EL (cell line): ENCODE measurements at places on chromosomes 16 and 17.

GRCh38 chr17:3885271-3885670 is 7.6 kb downstream of the CAMKK1 start:
- DNase-seq = no peak

- DNase-seq = no peak
Measured at GRCh38 chr16:57533431-57534336, 2.7 kb downstream of the CCDC102A start.

DNA sequence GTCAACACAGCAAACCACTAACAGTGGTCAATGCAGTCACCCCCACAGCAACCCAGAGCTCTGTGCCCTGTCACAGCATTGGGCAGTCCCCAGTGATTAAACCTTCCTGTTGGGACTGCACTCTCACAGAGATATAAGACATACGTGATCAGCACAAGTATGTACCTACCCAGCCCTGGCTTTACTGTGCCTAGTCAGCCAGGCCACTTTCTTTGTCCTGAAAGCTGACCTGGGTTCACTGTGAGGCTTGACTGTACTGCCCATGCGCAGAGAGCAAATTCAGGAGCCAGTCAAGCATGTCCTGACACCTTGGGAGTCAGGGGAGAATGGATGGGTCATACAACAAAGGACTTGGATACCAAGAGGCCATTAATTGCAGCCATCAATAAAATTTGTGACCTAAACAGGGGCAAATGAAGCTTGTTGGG is 10.9 kb upstream of the TMEM170A start:
- DNase-seq = no peak

GRCh38 chr17:70752966-70753467 is 583.7 kb downstream of the KCNJ2 start:
- no peak for DNase-seq

DNA sequence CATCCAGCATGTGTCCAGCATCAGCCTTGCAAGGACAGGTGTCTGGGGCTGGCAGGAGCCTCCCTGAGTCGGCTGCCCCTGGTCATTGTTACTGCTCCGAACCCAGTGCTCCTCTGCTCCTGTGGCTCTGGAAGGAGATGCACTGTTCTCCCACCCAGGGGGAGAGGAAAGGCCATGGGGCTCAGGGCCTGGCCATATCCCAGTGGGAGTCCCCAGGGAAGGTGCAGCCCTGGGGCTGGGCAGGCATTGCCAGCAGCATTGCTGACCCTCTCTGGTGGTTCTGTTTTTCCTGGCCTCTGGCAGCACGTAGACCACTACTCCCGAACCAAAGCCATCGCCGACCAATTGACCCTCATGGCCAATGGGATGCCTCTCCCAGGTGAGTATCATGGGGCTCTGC is 9.6 kb downstream of the SDR42E2 start:
- DNase-seq = no peak

GRCh38 chr16:77290451-77291115 is 91.4 kb downstream of the SYCE1L start:
- no peak for DNase-seq

GRCh38 chr17:80219013-80219762 is 945 bp downstream of the SGSH start:
- peak; percentile 90 for DNase-seq

DNA sequence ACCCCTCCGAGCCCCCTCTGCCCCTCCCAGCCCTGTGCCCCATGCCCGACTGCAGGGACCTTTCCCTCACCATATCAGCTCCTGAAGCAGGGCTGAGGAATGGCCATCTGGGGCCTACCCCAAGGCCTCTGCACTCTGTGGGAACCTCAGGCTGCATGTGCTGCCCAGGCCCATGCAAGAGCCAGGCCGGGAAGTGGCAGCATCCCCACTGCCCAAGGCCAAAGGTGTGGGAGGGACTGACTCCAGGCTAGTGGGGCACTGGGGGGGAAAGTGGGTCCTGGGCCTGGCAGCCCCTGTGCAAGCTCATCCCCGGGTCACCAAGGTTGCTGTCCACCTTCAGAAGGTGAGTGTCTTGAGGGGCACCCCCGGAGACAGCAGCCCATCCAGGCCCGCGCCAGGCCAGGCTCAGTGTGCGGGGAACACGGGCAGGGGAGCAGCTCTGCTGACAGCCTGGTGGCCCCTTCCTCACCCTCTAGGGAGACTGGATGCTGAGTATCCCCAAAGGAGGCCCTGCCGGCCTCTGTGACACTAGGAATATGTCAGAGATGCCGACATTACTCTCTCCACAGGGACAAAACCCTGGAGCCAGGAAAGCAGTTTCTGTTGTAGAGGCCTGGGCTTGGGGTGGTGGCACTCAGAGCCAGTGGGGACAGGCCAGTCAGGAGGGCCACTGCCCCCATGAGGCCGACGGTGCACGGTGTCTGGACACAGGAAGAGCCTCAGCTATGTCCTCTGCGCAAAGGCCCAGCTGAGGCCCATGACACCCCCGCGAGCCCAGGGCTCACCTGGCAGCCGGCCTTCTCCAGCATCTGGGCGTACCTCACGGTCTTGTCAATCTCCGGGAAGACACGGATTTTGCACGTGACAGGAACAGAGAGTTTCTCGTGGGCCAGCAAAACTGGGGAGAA is 3.3 kb downstream of the DUS1L start:
- no peak for DNase-seq

DNA sequence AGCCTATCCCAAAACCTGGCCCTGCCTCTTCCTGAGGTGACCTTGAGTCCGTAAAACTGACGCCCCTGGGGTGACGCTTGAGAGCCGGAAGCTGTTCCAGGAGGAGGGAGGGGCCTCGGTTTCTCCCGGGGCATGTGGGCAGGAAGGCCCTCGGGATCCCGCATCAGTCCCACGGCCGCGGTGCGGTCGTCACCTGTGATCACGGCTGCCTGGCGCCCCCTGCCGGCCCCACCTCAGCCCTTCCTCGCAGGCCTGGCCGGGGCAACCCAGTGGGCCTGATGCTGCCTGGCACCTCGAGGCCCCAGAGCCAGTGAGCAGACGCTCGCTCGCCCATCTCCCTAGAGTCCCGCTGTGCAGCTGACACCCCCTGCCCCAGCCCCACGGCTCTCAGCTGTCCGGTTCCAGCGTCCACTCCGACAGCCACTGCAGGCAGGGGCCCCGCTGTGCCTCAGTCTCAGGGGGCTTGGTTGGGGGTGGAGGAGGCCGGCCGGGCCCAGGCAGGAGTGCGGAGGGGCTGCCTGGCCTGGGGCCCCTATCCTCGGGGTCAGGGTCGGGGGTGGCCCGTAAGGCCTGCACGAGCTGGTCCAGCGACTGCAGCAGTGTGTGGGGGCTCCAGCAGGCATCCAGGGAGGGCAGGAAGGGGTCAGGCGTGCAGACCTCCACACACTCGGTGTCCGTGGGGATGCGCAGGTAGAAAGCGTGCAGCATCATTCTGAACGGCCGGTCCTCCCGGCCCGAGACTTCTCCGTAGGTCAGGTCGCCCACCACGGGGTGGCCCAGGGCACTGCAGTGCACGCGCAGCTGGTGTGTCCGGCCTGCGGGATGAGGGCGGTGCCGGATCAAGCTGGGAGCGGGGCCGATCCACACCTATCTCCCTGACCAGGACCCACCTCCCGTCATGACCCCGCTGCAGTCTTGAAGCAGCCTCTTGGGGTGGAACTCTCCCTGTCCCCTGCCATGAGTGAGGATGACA is 2.3 kb downstream of the RPUSD1 start:
- DNase-seq = peak; percentile 60
